Activated T-cell treated with anti-CD3 and anti-CD28 coated beads for 48 hours (primary cell): ENCODE measurements at places on chromosomes 16 and 17.

DNA sequence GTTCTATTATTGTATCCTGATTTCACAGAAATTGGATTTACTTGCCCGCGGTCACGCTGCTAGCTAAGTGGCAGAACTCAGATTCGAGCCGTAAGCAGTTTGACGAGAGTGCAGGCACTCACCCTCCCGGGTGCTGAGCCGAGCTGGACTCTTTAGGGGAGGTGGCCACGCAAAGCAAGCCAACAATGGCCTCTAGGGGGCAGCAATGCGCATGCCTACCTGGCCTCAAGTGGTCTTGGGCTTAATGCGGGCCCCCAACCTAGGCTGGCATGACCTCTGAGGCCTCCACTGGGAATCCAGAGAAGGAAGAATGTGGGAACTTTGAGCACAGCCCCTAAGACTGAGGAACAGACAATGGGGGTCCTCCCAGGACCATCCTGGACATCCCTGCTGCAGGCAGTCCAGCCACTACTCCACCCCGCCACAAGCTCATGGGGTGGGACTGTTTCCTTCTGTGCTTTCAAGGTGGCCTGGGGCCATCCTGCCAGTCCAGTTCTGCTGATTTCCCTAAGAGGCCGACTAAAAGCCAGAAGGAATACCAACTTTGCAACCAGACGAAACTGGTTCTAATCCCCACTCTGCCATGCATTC lies 276.5 kb downstream of the XYLT1 start:
- peak; percentile 41 for DNase-seq

GRCh38 chr16:69482410-69482991 lies 58.1 kb downstream of the CYB5B start:
- DNase-seq: no peak

- no peak for DNase-seq
Observed at GRCh38 chr16:445566-445965, 20.1 kb downstream of the RAB11FIP3 start.

GRCh38 chr17:27621942-27622559 lies 8.9 kb upstream of the LGALS9 start:
- DNase-seq: no peak

DNA sequence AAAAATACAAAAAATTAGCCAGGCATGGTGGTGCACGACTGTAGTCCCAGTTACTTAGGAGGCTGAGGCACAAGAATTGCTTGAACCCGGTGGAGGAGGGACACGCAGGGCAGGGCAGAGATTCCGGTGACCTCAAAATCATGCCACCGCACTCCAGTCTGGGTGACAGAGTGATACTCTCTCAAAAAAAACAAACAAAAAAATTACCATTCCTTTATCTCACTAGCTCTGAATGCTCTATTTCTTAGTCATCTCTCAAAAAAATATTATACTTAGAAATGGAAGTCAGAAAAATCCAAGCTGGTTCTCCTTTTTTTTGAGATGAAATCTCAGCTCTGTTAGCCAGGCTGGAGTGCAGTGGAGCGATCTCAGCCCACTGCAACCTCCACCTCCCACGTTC lies 40.8 kb downstream of the SPOP start:
- no peak for DNase-seq

GRCh38 chr16:12501707-12502457 lies 301.8 kb downstream of the CPPED1 start:
- DNase-seq: no peak

- no peak for DNase-seq
Observed at GRCh38 chr17:60278237-60278636, 113.7 kb downstream of the USP32 start.

GRCh38 chr16:14121142-14121541 lies 50.0 kb downstream of the MRTFB start:
- no peak for DNase-seq

- DNase-seq: no peak
Observed at GRCh38 chr16:53545433-53545832, 42.4 kb upstream of the AKTIP start.

- DNase-seq: no peak
Observed at GRCh38 chr17:28211811-28212210, 107.2 kb upstream of the TMEM97 start.

- no peak for DNase-seq
Observed at GRCh38 chr16:89863741-89864526, 9.5 kb upstream of the TCF25 start.

DNA sequence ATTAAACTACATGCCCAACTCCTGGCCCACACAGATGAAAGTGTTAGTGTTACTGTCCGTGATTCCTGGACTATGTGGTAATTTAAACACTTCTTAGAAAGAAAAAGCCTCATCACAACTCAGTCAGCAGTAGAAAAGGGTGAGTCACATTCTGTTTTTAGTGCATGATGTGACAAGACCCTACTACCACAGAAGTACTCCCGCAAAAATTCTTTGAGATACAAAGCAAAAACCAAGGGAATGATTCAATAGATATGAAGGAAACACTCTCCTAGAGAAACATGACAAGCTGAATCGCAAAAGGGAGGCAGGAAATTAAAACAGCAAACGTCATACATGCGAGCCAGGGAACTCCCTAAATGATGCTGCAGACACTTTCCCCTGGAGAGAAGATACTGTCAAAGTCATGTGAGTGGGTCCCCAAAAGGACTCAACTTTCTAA lies 14.4 kb downstream of the SNN start:
- no peak for DNase-seq

- no peak for DNase-seq
Observed at GRCh38 chr17:3916825-3917224, 560 bp upstream of the P2RX1 start.

DNA sequence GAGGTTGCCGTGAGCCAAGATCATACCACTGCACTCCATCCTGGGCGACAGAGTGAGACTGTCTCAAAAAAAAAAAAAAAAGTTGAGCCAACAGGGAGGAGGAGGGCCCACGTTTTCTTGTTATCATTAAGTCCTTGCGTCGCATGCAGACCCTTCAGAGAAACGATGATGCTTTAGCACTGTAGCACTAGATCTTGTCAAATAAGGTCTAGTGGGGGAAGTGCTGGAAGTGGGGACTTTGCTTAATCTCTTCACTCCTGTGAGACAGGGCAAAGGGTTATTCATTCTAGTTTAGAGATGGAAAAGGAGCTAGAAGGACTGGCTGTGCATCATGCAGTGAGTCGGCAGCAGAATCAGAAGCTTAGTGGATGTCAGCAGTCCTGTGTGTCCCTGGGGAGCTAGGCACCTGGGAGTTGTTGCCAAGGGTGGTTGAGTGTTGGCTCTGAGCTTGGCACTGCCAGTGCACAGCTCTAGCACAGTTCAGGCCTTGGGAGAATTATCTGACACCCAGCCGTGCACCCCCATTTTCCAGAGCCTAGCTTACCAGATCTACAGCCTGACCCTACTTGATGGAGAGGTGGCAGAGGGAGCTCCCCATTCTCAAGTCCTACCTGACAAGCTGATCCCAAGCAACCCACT lies 33.4 kb upstream of the TBX2 start:
- DNase-seq: no peak

DNA sequence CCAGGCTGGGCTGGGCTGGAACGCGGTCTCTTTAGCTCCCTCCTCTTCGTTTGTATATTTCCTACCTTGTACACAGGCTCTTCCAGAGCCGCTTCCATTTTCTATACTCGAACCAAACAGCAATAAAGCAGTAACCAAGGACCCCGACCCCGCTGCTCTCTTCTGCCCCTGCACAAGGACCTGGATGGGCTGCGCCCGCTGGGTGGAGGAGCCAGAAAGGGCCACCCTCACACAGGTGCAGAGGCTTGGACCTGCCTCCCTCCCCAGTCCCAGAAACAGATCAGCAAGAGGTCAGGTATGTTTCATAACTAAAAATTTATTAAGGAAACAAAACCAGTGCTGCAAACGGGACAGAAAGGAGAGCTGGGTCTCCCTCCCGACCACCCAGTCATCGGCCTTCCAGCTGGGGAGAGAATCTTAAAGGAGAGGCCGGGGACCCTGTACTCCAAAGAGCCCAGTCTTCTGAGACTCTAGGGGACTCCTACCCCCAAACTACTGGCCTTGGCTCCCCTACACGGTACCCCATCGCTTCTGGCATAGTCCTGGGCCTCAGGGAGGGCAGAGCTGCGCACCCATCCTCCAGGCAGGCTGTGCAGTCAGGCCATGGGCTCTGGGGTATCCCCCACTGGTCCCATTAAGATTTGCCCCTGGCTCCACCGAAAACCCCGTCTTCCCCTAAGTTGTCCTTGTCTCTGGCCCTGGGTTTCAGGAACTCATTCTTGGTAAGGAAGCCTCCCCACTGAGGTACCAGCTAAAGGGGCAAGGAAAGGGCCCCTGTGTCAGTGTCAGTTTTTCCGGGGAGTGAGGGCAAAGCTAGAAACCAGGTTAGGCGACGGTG lies 4.9 kb downstream of the HIC1 start:
- DNase-seq: no peak

- no peak for DNase-seq
Observed at GRCh38 chr17:35345926-35346771, 27.3 kb downstream of the SLFN11 start.

- DNase-seq: no peak
Observed at GRCh38 chr16:11296706-11297491, 15.8 kb upstream of the PRM1 start.

GRCh38 chr17:32894245-32894644 lies 17.3 kb upstream of the MYO1D start:
- no peak for DNase-seq

- no peak for DNase-seq
Observed at GRCh38 chr17:40041196-40041595, 13.0 kb downstream of the MED24 start.

GRCh38 chr16:27232901-27233625 lies 29.7 kb downstream of the KDM8 start:
- no peak for DNase-seq

DNA sequence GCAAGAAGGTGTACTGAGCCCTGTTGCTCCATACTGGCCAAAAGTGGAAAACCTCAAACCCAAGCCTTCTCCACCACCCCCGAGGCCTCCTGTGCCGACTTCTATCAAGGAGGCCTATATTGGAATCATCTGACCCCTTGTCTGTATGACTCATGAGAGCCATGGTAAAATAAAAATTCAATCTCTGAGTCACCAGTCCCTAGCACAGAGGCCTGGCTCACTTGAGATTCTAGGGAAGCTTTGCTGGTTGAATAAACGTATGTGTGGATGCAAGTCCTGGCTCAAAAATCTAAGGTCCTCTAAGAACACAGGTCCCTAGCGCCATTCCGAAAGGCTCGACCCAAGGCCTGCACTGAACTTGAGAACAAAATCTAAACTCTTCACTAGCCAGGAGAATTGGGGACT lies 15.0 kb downstream of the NSMCE1 start:
- no peak for DNase-seq

DNA sequence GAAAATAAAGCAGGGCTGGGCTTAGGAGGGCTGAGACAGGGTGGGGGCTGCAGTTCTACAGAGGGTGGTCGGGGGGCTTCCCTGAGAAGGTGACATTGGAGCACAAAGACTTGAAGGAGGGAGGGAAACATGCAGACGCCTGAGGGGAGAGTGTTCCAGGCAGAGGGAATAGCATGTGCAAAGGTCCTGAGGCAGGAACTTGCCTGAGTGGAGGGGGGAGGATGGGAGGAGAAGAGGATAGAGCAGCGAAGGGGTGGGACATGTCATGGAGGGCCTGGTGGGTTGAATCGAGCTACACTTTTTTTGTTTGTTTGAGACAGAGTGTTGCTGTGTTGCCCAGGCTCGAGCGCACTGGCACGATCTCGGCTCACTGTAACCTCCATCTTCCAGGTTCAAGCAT lies 33.0 kb downstream of the GINS3 start:
- DNase-seq: no peak

DNA sequence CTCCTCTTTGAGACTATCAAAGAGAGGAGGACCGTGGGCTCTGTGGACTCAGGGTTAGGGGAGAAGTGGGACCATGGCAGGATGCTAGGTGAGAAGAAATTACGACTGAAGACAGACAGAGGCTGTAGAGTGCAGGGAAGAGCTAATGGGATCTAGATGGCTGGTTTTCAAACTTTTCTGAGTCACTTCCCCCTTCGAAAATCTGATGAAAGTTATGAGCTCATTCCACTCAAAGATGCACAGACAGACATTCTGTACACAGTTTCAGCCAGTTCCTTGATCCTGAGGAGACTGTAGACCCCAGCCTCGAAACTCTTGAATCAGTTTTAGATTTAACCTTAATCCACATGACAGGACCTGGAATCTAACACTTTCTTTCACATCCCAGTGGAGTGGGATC lies 40.7 kb downstream of the RGS9 start:
- no peak for DNase-seq

DNA sequence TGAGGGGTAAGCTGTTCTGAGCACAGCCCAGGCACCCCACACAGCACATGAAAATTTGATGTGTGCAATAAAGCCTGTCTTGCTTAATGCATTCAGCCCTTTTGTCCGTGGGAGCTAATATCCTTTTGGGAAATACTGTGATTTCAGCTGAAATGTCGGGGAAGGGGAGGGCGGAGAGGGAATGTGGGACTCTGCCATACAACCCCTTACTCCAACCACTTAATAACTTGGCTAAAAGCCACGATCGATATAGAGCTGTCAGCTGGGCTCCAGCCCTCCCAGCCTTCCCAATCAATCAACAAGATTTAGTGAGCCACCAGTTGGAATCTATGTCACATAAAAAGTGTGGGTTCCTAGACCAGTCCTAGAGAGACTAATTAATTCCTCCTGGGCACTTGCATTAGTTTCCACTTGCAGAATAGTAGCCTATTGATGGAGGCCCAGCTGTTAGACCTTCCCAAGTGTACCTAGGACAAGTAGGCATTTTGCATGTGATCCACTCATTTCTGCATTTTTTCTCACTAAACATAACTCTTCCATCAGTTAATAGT lies 82.7 kb upstream of the PIRT start:
- no peak for DNase-seq

- no peak for DNase-seq
Observed at GRCh38 chr17:52120465-52120864, 38.0 kb downstream of the CA10 start.

DNA sequence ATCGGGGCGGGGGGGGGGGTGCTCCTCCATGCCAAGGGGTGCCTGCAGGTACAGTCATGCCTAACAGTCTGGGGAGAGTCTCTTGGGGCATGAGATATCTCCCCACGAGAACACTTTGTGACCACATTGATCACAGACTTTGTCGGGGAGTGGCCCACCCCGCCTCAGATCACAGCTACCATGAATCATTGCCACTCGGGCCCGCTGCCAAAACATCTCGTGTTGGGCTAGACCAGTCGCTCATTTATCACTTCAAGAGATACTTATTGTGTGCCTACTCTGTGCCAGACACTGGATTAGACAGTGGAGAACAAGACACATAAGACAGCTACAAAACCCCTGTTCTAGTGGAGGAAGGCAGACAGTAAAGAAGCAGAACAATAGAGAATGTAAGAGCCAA lies 72.6 kb downstream of the CLEC16A start:
- peak; percentile 55 for DNase-seq

GRCh38 chr17:57496382-57496781 lies 240.1 kb downstream of the MSI2 start:
- DNase-seq: no peak

- DNase-seq: no peak
Observed at GRCh38 chr17:34131386-34131785, 123.7 kb upstream of the CCL2 start.

DNA sequence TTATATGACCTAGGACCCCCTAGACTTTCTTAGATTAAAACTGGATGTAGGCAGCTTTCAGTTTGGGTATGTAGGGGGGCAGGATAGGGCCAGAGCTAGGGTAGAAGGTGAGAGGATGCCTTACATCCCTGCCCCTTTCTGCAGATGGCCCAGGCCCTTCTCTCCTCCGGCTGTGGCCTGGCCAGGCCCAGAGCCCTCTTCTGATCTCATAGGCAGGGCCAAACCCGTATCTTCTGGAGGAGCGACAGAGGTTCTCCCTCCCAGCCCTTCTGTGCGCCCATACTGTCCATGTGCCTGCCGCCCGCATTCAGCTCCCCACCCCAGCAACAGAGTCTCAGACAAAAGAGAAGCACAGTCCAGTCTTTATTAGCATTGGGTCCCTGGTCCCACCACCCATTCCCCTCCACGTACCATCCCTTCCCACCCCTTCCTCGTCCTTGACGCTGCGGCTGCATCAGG lies 2.0 kb upstream of the TSPOAP1 start:
- no peak for DNase-seq
